Lower leg skin (tissue), 4 donors: ENCODE measurements at places on chromosomes 6 and 20.

DNA sequence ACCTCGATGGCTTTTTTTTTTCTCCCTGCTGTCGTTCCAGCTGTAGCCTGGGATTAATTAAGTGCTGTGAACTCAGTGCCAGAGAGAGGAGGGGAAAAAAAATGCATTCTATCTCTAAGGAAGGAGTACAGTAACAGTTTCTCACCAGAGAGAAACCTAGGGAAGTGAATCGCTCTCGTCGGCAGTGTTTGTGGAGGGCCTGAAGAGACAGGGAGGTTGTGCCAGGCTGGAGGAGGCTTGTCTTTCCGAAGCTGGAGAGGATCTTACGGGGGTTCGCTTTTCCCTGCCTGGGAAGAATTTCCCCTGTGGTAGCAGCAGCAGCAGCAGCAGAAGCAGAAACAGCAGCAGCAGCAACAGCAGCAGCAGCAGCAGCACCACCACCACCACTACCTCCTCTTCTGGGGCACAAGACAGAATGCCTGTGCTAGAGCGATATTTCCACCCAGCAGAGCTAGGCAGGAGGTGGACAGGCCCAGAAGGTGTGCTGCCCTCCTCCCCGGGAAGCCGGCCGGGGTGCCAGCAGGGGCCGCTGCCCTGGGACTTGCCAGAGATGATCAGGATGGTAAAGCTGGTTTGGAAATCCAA lies 186.5 kb downstream of the PDE7B start:
- DNase-seq: no peak

DNA sequence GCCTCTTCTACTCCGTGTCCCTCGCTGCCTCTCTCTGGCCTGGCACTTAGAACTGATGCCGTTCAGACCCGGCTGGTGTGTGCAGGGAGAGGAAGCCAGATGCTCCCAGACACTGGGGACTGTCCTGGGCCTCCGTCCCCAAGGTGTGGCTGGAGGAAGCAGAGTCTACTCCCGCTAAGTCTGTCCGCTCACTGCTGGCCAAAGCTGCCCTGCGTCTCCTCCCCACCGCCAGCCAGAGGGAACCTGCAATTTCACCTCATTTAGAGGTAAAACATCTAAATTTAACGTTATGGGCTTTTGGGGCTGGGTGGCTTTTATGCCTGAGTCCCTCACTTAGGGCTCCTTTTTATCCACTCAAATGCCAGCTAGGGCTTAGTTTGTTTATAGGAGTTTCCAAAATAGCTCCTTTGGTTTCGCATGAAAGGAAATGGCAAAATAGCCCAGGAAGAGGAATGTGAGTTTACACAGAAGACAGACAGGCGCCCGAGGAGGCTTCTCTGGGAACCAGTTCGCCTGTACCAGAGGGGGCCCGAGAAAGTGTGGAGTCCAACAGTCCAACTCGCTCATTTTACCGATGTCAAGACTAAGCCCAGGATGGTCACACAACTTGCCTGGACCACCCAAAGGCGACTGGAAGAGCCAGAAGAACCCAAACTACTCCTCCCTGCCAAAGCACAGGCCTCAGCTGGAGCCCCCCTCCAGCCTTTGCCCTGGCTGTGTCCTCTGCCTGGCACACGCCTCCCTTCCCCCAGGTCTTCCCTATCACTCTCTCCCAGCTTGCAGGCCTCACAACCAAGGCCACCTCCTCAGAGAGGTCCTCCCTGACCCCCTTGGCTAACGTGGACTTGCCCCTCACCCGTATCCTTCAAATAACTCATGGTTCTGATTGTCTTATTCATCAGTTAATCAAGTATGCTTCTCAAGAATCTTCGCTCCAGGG lies 54.5 kb downstream of the RIPOR3 start:
- DNase-seq: no peak

DNA sequence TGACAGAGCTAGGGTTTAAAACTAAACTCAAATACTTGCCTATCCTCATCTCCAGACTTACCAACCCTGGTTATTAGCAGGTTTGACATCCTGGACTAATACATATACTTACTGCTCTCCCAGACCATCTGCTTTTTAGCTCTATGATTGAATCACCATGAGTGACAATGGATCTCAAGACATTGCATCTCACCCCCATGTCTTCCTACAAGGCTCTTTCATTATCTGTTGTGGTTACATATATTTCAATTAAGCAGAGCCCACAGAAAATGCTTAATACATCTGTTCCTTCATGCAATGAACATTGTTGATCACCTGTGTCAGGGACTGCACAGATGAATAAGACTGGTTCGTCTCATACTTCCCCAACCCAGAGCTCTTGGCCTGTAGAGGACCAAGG lies 19.4 kb downstream of the SAMD3 start:
- no peak for DNase-seq

- no peak for DNase-seq
Observed at GRCh38 chr6:156060013-156060412, 604.4 kb upstream of the NOX3 start.

GRCh38 chr20:63296531-63297299 lies 3.7 kb downstream of the COL20A1 start:
- no peak for DNase-seq

GRCh38 chr6:6405997-6406714 lies 85.7 kb upstream of the F13A1 start:
- DNase-seq: no peak

GRCh38 chr6:27517928-27518787 lies 45.3 kb upstream of the ZNF184 start:
- no peak for DNase-seq

- no peak for DNase-seq
Observed at GRCh38 chr6:112176175-112176574, 78.2 kb downstream of the LAMA4 start.

DNA sequence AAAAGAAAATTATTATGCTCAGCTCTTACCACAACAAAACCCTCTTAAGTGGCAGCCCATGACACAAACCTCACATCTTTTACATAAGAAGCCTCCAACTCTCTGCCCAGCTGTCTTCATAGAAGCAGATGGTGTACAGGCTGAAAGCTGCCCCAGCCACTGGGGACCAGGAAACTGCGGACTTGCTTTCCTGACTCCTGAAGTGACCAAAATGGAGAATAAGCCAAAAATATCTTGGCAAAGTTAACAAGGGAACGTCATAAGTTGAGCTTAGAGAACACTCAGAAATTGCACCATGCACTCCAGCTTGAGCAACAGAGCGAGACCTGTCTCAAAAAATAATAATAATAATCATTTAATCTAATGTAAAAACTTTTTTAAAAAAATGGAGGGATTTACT lies 160.3 kb upstream of the CDYL start:
- DNase-seq: no peak

- DNase-seq: no peak
Observed at GRCh38 chr6:33728438-33728837, 16.9 kb upstream of the UQCC2 start.

GRCh38 chr6:22906091-22906549 lies 336.8 kb downstream of the HDGFL1 start:
- no peak for DNase-seq

DNA sequence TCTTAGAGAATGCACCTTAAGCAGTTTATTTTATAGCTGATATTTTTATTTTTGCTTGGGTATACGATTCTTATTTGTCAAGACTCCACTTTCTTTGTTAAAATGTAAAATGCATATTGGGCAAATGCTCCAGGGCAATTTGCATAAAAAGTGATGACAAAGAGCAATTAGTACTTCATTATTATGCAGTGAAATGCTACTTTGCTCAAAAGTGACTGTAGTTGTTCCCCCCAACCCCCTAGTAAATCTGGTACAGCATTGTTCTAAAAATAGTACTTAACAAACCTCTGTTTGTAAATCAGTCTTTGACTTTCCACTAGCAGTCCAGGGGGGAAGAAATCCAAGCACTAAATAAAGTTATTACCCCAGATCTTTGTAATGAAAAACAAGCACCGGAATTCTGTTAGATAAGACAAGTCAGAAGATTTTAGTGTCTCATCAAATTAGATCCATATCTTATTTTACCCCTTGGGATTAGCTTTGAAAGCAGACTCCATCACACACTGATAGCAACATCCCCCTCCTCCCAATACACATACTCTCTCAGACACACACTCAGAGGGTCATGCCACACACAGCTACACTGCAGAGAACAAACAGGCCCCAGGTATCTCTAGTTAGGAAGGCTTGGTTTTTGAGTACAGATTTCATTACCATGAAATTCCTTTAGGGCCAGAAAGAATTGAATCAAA lies 32.9 kb upstream of the BACH2 start:
- no peak for DNase-seq

- no peak for DNase-seq
Observed at GRCh38 chr6:52550870-52551269, 26.0 kb downstream of the TRAM2 start.

GRCh38 chr6:3372912-3373554 lies 83.8 kb downstream of the SLC22A23 start:
- no peak for DNase-seq

DNA sequence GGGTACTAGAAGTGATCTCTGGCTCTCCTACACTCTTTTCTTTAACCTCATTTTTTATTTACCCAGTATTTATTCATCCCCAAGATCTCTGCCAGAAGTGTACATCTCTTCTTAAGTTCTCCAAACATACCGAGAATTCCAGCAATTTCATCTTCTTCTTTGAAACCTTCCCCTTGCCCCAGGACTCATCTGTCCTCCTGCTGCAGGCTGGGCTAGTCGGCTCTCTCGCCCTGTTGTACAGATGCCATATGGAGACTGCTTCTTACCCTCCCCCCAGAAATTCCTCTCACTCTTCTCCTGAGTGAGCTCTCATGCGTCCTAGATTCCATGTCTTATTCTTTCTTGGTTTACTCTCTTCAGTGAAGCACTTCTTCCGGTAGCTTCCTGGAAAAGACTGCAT lies 21.9 kb upstream of the PNRC1 start:
- DNase-seq: no peak

DNA sequence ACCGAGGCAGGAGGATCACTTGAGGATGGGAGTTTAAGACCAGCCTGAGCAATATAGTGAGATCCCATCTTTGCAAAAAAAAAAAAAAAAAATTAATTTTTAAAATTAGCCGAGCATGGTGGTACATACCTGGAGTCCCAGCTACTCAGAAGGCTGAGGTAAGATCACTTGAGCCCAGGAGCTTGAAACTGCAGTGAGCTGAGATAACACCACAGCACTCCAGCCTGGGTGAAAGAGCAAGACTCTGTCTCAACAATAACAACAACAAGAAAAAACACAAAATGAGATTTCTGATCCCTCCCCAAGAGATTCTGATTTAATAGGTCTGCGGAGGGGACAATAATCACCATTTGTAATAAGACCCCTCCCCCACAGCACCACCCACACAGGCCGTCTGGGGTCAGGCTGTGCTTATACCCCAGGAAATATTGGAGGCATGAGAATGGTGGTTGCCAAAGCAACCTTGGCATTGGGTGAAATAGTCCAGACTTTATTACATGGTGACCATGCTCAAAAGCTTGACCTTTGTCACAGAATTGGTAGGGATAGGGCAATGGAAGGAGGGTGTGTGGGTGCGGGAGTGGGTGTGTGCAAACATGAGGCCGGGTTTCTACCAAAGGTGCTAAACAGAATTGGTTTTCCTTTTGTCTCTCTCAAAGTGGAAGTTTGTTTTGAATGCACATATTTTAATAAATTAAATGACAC lies 24.4 kb upstream of the ADTRP start:
- no peak for DNase-seq

DNA sequence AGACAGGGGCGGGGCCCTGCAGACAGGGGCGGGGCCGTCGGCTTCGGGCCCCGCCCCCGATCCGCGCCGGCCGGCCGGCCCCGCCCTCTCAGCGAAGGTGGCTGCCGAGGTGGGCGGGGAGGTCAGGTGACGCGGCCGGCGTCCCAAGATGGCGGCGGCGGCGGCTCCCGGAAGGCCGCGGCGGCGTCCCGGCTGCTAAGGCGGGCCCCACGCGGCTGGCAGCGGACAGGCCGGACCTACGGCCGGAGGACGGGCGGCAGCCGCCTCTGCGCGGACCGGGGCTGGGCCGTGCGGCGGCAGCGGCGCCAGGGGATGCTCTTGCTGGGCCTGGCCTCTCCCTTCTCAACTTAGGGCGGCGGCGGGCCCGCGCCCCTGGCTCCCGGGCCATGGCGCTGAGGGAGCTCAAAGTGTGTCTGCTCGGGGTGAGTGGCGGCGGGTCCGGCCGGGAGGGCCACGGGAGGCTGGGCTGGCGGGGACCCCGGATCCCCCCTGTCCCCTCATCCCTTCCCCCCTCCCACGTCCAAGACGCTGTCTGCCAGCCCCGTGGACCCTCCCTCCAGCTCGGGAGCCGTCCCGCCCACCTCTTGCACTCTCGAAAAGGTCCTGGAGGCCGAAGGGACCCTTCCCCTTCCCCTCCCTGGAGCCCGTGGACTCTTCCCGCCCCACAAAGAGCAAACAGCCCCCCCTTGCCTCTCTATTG lies at the start of gene RAB22A:
RAB22A (plus strand) TSS at position 125 of the 700 bp plus-strand sequence; CDS start at position 387, 262 bp downstream.
- peak; percentile 59 for DNase-seq

DNA sequence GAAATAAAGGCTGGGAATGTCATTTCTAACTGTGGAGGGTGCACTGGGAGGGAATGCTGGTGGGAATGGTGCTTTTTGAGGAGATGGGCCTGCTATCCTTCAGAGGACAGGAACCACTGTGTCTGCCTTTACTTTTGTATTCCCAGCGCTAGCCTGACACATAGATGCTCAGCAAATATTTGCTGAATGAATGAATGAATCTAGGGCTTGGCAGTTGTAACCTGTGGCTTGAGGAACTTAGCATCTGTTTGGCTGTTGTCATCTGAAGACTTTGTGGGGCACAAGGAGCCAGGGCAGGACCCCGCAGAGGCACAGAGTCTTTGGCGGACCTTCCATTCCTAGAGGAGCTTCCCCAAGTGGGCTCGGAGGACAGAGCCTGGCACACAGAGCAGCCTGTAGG lies 6.1 kb downstream of the TOX2 start:
- no peak for DNase-seq

DNA sequence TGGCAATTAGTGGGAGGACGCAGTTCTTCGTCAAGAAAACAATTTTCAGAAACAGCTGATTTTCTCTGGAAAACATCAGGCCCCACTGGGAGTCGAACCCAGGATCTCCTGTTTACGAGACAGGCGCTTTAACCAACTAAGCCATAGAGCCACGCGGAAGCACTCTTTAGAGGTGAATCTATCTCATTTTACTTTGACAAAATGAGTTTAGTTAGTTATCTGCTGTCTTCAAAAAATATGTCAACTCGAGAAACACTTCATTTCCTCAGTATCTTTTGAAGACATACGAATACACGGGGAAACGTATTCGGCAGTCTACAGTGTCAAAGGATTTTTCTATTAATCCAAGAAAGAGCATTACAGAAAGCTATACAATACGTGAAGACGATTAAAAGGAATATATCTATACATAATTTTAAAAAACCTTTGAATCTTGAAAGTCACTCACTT lies 26.7 kb downstream of the GPX6 start:
- DNase-seq: no peak

DNA sequence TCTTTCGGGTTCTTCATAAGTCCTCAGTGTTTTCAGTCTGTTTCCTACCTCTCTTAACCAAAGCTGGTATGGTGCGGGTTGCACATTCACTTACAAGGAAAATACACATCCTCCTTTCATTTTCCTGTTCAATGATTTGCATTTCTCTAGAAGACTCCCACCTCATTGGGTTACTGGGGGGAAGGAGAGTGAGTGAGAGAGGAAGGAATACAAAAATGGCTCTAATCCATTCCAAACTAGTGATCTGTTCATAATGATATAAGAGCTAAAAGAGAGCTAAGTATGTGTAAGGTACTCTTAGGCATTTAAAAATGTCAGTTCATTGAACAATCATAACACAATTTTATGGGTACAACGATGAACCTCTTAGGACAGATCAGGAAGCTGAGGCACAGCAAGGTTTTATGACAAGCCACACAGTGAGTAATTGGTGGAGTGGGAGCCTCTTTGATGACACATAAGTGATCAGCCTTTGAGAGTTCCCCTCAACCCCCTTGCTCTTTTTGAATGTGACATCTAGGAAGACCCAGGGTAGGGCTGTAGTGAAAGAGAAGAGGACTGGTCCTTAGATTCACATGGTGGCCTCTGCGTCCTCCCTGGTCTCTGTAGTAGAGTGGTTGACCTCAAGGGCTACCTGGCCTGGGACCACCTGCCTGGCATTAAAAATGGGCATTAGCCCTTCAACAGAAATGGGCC lies 328.4 kb upstream of the SOX4 start:
- DNase-seq: no peak
